ENCODE measurements at places on chromosomes 7 and 10.

DNA sequence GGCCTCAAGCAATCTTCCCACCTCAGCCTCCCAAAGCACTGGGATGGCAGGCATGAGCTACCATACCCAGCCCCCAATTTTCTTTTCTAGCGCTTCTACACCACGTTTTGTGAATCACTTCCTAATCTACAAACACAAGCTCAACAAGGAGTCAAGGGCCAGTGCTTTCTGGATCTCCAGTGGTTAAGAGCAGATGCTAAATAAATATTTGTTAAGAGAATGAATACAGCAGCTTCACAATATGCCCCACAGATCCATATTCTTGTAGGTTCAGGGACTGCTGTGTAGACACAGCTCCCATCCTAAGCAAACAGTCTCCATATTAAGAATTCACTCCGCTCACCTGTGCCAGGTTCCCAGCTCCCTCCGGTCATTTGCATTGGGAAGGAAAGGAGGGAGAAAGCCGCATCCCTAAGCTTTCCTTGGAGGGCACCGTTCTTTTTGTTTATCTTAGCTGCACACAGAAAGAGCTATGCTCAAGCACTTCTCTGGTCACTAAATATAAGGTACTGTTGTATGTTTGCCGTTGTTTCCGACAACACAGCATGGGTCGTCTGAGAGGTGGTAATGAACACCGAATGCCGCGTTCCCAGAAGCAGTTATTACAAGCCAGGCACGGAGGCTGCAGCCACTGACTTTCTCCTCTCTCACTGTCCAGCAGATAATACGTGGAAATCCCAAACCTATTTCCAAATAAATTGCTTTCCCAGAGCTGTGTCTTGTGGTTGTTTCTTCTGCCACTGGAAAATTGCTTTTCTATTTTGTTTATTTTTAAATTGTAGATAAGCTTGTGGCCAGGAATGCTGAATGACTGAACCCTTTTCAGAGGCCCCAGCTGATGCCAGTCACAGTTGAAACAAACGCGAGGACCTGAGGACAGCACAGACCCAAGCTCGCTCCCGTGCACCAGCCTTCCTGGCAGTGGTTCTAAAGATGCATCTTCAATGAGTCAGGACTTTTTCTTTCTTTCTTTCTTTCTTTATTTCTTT lies 217.1 kb downstream of the PRPF18 start:
- DNase-seq = peak; percentile 37

- peak; percentile 38 for DNase-seq
Observed at GRCh38 chr7:74365322-74366022, 76.3 kb downstream of the CLIP2 start.

- DNase-seq = no peak
Observed at GRCh38 chr7:3265388-3265787, 35.7 kb upstream of the SDK1 start.

- DNase-seq = peak; percentile 64
Observed at GRCh38 chr7:142813226-142813625, 41.6 kb upstream of the EPHB6 start.

DNA sequence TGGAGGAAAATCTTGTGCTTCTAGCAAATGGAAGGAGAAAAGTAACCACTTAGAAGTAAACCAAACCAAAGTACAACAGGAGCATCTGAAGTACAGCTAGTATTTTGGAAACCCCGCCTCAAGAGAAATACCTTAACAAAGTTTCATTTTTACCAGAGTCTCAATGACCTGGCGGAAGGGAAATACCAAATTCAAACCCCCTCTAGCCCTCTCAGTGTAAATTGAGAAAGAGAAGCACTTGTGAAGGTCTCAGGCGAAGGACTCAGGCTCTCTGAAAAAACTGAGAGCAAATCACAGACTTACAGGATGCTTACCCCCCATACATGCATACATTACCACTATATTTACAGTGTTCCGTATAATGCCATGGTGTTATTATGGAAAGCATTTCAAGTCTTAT lies 70.1 kb downstream of the ZPBP start:
- no peak for DNase-seq

DNA sequence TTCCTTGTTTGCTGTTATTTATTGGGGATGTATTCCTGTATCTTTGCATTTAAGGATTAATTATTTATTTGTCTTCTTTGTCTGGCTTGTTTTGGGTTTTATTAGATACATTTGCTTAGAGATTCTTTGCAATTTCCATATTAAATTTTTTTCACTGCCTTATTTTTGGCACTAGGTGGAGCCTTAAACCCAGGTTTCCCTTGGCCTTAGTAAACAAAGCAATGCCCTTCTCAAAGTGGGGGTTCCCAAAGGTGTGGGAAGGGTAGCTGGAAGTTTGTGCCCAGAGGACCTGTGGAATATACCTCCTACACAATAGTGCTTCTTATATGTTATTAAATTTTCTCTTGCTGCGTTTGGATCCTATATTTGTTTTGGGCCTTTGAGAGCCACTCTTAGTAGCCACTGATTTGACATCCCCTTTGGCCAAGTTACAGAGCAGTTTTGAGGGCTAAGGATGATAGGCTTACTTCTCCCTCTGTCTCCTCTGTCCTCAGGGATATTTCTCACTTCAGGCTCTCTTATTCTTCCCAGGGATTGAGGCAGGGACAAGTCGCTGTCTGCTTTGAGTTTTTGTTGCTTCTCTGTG lies 162.3 kb downstream of the ITGB1 start:
- DNase-seq = peak; percentile 40

- peak; percentile 78 for DNase-seq
Observed at GRCh38 chr7:138875794-138876193, 77.8 kb upstream of the ATP6V0A4 start.

- DNase-seq = no peak
Observed at GRCh38 chr7:116863936-116864500, 1.6 kb downstream of the CAPZA2 start.
